ENCODE measurements at places on chromosomes 12 and 14. TPM values are rescaled to one million over a fixed set of nuclear protein-coding genes. Genes with fewer than 3 reads are reported as not detected.

AMDHD1 gene
- not detected for total RNA-seq

TSPAN19 gene
- total RNA-seq: not detected

RNASE7 gene
- total RNA-seq: not detected

PRKAB1 gene
- 19.0 TPM for total RNA-seq

Measured in thoracic aorta (tissue), 2 donors.